ENCODE measurements at places on chromosomes 7 and 10.

GRCh38 chr7:118573085-118573484, 348.6 kb downstream of the ANKRD7 start:
- no peak for DNase-seq

DNA sequence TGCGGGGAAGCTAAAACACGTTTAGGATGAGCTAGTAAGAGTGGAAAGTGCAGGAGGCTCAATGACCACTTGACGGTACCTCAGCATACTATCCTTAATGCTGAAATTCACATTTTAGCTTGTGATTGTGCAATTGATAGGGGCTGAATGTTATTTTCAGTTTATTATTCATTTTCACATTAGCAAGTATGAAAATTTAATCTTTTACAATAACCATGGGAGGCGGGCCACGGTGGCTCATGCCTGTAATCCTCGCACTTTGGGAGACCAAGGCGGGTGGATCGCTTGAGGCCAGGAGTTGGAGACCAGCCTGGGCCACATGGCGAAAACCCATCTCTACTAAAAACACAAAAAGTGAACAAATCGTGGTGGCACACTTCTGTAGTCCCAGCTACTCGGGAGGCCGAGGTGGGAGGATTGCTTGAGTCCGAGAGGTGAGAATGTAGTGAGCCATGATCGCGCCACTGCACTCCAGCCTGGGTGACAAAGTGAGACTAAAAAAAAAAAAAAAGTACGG, 22.0 kb upstream of the ANLN start:
- no peak for DNase-seq

- no peak for DNase-seq
Measured at GRCh38 chr10:127399668-127400067, 149.4 kb upstream of the NPS start.

- DNase-seq: no peak
Measured at GRCh38 chr7:31091924-31092434, 39.9 kb downstream of the ADCYAP1R1 start.

DNA sequence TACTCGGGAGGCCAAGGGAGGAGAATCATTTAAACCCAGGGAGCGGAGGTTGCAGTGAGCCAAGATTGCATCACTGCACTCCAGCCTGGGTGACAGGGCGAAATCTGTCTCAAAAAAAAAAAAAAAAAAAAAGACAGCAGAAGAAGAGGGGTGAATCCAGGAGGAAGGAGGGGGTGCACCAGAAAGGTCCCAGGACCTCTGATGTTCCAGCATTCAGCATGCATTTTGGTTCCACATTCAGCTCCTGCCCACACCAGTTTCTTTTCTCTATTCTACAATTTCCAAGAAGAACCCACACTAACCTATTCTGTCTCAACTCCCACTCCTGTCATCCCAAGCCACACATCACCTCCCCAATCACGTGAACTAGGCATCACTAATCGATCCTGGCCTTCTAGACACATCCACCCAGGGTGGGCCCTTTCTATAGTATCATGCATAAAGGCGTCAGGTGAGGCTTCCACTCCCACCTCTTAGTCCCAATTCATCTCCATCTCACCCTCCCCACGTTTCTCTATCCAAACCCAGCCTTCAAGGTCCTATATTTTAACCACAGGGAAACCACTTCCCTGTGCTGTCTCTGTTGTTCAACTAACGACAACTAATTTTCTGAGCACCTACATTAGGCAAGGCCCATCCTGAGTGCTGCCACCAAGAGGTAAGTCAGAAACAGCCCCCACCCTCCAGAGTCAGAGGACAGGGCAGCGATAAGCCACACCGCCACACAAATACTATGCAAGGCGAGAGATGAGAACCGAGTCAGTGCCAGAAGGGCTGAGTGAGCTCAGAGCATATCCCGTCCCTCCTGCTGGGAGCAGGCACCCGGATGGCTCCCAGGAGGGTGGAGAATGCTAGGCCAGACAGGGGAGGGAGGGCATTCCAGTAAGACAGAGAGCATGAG, 2.2 kb downstream of the ANXA11 start:
- no peak for DNase-seq

DNA sequence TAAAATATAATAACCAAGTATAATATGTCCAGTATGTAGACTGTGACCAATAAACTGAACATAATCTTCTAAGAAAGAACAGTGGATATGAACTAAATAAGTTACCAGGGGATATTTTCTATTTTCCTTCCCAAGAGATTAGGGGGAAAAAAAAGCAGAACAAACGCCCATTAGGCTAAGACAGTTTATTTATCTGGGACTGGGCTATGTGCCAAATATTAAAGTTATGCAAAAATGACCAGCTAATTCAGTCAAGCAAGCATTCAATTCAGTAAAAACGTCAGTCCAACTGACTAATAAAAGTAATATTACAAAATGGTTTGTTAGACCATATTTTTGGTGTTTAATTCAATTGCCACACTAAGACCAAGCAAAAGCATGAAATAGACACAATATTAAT, 122.2 kb downstream of the TSPAN12 start:
- DNase-seq: no peak

GRCh38 chr7:13055732-13056368, 368.4 kb downstream of the ARL4A start:
- no peak for DNase-seq

DNA sequence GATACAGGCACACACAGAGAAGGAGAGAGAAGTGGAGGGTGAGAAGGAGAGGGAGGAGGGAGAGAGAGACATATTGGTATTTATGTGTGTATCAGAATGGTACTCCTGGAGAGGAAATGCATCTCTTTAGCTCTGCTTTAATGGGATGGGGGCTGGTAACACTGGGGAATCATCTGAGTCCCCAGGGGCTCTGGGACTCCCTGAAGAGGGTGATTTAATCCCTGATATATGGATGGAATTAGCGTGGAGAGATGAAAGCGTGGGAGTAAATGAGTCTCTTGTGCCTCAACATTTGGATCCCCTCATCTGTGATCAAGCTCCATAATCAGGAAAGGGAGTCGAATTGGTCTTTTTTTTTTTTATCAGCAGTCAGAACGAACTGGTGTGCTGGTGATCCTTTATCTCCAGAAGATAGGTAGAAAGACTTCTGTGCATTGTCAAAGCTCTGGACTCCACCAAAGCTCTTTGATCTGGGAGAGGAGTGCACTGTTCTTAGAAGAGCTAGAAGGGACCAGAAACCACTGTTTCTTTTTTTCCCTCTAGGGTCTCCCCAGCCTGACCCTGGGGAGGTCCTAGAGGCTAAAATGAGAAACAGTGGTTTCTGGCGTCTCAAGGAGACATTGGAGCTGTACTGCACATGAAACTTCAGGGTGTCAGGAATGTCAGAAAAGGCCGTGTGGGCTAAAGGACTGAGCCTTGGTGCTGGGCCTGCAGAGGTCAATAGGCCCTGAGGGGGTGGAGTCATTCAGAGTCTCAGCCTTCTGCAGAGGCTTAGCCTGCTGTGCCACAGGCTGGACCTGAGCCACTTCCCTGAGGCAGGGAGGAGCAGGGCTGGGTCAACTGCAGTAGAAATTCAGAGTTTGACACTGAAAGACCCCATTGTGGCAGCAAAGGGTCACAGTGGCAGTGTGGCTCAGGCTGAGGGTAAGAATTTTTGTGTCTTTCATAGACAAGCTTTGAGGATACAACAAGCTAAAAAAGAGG, 234.4 kb upstream of the SLC26A5 start:
- no peak for DNase-seq

DNA sequence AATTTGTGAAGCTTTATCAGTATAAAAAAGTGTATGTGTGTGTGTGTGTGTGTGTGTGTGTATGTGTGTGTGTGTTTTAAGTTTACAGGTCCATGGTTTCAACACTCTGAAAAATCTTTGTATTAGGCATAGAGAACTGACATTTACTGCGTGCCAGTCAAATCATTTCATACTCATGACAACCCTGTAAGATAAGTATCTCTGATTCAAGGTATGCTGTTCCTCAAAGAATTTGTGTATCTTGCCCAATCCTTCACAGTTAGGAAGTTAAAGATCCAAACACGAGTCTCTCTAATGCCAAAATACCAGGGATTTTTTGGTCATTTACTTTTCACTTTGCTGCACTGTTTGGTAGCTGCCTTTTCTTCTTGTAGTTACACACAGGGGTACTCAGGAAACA, 1121.3 kb upstream of the AUTS2 start:
- no peak for DNase-seq

- no peak for DNase-seq
Measured at GRCh38 chr7:135463908-135464307, 46.0 kb downstream of the CNOT4 start.

GRCh38 chr10:125160856-125161706, 718 bp upstream of the CTBP2 start:
- DNase-seq: no peak

DNA sequence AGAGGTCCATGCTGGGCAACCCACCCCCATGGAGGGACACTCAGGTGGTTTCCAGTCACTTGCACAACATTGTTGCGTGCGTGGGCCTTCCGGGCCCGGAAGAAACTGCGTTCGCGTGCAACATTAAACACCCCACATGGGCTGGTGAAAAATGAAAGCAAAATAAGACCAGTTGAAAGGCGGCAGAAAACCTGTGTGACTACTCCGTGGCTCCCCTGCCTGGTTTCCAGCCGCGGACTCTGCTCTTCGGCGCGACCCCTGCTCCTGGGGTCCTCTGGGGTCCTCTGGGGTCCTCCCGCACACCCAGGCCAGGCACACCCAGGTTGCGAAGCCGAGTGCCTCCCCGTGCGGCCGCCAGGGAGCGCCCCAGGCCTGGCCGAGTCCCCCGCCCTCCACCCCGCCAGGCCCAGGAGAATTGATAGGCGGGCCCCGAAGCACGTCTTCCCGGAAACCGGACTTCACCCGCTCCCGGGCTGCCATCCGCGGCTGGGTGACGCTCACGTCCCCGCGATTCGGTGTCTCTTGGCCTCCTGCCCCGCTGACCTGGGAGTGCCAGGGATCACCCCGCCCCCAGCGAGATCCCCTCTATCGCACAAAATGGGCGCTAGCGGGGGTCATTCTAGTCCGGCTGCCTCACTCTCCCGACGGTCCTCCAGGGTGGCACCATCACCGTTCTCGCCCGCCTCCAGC, 1.9 kb upstream of the SH2D4B start:
- DNase-seq: no peak

DNA sequence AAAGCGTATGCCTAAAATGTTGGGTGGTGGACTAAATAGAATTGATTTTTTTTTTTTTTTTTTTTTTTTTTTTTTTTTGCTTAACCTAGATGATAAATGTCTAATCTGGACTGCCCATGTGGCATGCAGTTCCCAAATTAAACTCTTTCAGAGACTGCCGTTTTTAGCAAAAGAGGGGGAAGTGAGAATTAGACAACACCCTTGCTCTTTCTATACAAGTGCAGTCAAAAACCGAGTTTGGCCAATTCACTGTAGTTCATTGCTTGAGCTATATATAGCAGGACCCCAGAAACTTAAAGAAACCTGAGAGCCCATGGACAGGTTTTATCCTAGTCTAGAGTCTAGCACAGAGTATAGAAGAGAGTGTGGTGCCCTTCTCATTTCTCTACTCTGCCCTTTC, 141.9 kb downstream of the GRM3 start:
- DNase-seq: no peak

GRCh38 chr10:55897490-55897921, 463.6 kb downstream of the ZWINT start:
- no peak for DNase-seq

- DNase-seq: no peak
Measured at GRCh38 chr7:149776289-149776688, 2.9 kb upstream of the ZNF467 start.

DNA sequence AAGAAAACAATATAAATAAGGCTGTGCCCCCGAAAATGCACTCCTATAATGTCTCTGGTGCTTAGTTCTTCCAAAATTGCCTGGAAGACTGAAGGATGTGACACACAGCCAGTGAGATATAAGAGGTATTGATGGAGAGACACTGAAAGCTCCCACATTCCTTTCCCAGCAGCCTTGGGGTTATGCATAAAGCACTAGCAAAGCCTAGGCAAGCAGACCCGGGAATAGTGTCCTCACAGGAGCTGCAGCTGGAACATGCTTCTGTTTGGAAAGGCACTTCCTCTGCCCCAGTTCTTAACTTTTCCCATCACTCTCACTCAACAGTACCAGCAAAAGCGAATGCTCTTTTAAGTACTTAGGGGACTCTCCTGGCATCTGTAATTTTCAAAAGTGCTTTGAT, 178.0 kb downstream of the AMPH start:
- no peak for DNase-seq

DNA sequence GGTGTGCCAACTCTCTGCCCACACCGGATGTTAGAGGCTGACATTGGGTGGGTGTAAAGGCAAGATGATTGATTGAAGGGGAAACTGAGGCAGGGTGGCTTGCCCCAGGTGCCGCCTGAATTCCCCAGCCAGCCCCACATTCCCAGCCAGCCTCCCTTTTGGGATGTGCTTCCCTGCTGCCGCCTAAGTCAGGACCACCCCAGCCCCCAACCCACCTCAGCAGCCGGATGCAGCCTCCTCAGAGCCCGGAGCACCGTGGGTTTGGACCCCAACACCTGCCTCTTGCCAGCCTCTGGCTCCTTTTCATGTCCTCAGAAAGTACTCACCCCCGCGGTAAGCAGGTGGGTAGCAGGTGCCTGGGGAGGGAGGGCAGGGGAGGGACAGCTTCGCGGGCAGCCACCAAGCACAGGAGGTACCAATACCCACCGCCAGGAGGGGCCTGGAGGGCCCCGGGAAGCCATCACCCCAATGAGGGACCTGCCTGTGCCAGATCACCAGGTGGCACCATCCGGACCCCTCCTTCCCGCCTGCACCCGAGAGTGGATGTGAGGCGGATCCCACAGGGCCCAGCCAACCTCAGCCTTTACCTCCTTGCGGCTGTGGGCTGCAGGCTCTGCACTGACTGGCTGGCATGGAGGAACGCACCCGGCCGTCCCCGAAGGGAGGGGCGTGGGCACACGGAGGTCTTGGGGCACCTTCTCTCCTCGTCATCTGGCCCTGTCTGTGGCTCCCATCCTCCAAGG, 60.5 kb downstream of the PWWP2B start:
- DNase-seq: no peak

DNA sequence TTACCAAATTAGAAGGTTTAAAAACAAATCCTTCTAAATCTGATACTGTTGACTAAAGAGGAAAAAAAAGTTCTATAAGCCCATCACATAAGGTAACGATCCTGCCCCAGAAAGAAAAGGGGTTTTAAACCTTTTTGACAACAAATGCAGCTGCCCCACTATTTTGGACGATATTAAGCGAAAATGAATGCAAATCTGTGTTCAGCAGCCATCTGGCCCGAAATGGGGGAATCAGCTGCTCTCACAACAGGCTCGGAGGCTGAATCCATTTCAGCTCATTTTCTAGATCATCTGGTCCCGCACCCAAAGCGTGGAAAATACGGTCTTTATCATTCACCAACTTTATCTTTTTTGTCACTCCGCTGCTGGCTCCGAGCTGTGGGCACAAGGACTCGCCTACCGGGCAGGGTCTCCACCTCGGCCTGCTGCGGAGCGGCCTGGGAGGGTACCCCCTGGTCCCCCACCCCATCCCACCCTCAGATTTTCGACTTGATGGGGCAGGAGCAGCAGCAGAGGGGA, 2.4 kb upstream of the EBF3 start:
- no peak for DNase-seq

DNA sequence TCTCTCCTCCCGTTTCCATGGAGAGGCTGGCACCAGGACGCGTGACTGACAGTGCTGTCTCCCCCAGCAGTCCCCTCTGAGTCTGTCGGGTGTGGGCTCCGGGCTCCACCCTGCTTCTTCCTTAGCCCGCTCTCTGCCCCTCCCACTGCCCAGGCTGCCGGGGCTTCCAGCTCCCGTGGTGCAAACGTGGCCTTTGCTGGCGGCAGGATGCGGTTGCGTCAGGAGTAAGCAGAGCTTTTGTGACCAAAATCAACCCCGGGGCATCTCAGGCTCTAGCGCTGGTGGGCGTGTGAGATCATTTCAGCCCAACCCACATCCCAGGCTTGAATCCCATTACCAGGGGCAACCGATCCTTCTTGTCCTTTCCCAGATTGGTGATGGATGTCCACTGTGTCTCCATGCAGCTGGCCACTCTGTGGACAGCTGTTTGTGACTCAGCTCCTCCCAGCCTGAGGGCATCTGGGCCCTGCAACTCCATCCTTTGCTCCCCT, 28.2 kb downstream of the PTPRE start:
- no peak for DNase-seq
